NCI-H774 (cell line): ENCODE measurements at places on chromosomes 16 and 17.
A peak's percentile ranks its signal among the peaks of the same experiment; 100 is the strongest.

GRCh38 chr16:30561089-30561816 is 3.1 kb upstream of the ZNF764 start:
- DNase-seq, result no peak

DNA sequence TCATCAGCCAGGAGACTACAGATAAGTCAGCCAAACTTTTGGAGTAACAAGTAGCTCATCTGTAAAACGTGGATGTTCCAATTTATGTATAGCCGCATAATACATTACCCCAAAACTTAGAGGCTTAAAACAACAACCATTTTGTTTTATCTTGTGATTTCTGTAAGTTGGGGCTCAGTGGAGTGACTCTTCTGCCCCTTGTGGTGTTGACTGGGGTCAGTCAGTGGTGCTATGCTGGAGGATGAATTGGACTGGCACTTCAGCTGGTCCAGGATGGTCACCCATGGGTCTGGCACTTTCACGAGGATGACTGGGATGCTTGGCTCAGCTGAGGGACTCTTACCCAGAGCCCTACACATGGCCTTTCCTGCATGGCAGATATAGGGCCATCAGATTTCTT is 172.5 kb downstream of the WWOX start:
- no peak for DNase-seq

DNA sequence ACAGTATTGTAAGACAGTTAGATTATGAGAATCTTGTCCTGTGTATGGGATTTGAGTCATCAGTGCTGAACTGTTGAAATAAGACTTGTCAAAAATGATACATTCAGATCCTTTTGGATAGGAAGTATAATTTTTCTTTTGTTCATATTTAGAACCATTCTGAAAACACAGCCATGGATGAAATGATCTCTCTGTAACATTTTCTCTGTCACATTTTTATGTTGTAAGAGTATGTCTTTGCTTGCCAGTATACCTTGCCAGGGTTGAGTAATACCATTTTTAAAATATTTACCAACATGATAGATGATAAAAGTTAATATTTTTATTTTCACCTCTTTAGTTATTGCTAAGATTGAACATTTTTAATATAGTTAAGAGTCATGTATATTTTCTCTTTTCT is 45.0 kb downstream of the NSRP1 start:
- DNase-seq, result no peak

GRCh38 chr17:4180791-4181190 is 37.8 kb downstream of the CYB5D2 start:
- no peak for DNase-seq

GRCh38 chr16:47687694-47688093 is 226.6 kb downstream of the PHKB start:
- DNase-seq, result no peak

DNA sequence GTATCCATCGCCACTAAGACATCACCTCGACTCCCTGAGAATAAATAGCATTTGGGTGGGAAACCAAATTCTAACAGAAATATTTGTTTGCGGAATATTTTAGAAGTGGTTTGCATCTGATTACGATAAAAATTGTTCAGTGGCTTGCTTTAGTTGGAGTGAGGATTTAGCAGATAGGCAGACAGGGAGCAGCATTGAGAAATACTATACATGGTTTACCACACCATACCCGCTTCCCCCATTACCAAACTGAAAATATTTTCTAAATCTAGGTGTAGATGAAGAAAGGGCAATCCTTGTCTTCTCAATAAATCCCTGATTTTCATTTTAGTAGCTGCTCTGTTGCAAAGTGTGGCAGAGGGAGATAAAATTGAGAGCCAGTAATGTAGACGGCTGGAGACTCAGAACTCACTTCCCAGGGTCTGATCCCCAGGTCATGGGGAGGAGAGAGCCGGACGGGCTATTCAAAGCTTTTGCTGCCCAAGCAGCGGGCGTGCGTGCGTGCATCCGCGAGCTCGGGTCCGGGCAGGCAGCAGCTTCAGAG is 808 bp upstream of the BAHCC1 start:
- DNase-seq, result peak; percentile 69

- DNase-seq, result peak; percentile 97
These were observed 870 bp upstream of the ITGA3 start for GRCh38 chr17:50055055-50055425.

DNA sequence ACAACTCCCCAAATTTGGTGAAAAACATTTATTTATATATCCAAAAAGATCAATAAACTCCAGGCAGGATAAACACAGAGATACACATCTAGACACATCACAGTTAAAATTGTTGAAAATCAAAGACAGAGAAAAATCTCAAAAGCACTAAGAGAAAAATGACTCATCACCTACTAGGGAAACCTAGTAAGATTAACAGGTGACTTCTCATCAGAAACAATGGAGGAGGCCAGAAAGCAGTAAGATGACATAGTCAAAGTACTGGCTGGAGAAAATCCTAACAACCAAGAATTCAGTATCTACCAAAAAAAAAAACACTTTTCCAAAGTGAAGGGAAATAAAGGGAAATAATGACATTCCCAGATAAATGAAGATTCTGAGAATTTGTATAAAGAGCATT is 33.8 kb downstream of the ULK2 start:
- DNase-seq, result no peak

GRCh38 chr17:10155371-10156076 is 42.9 kb downstream of the GAS7 start:
- DNase-seq, result no peak

DNA sequence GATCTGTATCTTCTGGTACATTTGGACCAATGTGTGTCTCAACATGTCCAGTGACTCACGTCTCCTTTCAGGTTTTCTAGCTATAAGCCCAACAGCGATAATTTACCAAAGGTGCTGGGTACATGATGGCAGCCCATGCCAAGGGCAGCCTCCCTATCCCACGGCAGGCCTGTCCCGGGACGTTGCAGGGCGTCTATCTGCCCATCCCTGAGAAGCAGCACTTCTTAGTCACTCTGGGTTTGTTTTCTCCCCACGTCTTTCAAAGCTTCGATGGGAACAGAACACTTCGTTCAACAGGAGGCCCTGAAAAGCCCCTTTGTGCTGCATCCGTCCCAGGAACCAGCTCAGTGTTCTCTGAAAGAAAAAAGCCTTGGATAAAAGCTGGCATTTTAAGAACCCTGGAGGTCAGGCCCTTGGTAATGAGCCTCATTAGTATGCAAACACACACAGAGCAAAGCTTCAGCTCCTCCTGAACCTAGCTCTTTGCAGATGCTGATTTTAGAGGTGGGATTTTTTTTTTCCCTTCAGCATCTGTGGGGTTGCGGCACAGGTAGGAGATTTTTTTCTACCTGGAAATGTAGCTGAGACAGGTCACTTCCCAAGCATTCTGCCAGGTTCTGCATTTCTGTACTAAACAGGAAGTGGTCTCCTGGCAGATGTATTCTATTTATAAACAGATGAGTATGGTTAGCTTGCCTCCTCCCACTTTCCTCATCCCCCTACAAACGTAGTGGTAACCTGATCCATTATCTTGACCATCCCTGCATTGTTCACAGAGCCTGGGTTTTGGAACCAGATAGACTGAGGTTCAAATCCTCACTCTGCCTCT is 17.5 kb upstream of the MT4 start:
- no peak for DNase-seq

DNA sequence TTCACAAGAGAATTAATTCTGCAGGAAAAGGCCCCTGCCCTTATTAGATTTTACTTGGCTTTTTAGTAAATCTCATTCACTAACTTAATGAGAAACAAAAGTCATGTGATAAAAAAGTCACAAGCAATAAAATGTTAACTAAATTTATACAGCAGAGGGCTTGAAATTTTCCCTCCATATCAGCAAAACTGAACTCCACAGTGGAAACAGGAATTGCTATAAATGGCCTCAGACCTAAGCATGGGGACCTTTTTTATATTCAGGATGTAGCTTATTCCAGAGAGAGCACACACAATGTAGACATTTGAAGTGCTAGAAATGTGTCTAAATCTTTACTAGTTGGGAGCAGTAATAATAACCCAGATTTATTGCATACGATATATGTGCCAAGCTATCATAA is 291.5 kb downstream of the C16orf95 start:
- no peak for DNase-seq

- DNase-seq, result peak; percentile 68
These were observed 11.0 kb downstream of the HEXIM2 start for GRCh38 chr17:45172541-45173286.
